ENCODE measurements at places on chromosomes 16 and 17.

DNA sequence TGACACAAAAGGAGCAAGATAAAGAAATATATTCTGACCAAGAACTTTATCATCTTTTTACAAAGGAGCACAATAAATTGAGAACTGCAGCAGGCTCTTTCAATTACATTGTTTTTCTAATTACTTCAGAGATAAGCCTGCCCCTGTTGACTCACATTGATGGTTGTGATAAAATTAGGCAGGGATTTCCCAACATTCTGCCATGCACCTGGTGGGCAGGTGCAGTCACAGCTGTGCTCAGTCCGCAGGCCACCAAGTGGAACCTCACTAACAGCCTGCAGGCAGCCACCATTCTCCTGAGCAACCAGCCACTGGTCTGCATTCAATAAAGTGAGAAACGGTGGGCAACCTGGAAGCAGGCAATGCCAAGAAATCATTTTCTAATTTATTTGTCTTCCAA, 5.1 kb downstream of the FANCA start:
- DNase-seq: no peak

- no peak for DNase-seq
Measured at GRCh38 chr16:11708421-11708820, 34.2 kb downstream of the TXNDC11 start.

DNA sequence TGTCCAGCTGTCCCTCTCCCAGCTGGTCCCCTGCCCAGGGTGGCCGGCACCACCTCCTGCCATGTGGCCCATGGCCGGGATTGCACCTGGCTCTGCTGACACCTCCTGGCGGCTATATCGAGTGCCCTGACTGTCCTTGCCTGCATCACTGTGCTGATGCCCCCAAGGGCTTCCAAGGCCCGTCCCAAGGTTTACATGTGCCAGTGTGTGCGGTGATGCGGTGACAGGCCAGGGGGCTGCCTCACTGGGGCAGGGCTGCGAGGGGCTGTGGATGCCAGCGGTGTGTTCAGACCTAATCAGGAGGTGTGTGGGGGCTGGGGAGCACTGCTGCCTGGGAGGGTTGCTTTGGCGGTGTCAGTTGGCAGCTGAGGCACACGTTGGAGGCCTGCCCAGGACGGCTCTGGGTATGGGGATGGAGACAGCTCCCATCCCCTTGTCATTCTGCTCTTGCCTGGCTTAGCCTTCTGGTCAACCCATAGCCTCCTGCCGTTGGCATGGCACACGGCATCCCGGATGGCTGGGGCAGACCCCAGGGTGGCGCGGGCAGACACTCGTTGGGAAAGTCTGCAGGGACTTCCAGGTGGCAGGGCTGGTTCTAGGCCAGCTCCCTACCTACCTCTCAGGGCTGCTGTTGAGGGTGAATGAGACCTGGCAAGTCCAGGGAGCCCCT, 5.5 kb downstream of the MAP2K3 start:
- DNase-seq: no peak

GRCh38 chr17:63881935-63882601, at the start of gene GH2:
TSS of gene GH2 (minus strand) at chr17:63881944. CDS start at chr17:63881801, 143 bp downstream.
- DNase-seq: peak; percentile 41

DNA sequence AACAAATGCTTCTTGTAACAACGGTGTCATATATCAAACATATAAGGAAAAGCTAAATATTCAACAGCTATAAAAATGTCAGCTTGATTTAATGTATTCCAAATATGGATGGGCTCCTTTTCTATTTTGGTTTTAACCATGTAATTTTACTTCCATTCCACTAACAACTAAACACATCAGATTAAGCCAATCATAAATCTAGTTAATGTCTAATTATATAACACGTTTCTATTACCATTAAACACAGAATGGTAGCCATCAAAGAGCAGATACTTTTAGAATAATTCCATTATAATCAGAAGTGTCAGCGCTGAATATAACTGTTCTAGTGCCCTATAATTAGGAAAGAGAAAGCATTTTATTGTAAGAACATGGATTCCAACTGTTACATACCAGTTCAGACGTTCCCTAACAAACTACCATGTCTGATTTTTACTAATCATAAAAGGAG, 10.0 kb downstream of the CMC2 start:
- no peak for DNase-seq

DNA sequence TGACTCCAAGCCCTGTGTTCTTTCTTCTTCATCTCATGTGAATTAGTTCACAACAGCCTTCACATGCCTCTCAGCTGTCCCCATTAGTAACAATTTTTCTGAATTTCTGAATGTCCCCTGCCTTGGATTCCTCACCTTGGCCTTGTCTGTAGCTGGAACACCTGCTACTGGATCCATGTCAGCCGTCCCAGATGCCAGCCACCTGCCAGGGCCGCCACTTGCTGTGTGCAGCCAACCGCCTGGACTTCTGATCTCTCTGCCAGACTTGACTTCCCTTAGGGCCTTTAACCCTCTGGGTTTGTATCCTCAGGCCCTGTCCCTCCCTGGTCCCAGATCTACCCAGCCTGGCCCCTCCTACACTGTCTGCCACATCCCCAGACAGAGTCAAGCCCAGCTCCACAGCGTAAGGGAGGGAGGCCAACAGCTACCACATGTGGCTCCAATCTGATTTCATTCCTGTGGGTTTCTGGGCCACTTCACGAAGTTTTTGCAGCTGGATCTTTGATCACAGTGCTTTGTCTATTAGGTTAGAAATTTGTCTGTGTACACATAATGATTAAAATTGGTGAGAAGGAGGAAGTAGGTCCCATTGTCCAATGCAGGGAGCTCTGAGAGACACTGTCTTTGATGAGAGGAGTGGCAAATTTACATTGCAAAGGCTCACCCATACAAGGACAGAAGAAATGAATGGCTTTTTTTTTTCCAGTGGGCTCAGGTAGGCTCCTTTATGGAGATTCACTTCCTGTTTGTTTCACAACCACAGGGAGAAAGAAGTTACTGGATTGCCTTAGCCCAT, 15.3 kb downstream of the MPP2 start:
- no peak for DNase-seq

DNA sequence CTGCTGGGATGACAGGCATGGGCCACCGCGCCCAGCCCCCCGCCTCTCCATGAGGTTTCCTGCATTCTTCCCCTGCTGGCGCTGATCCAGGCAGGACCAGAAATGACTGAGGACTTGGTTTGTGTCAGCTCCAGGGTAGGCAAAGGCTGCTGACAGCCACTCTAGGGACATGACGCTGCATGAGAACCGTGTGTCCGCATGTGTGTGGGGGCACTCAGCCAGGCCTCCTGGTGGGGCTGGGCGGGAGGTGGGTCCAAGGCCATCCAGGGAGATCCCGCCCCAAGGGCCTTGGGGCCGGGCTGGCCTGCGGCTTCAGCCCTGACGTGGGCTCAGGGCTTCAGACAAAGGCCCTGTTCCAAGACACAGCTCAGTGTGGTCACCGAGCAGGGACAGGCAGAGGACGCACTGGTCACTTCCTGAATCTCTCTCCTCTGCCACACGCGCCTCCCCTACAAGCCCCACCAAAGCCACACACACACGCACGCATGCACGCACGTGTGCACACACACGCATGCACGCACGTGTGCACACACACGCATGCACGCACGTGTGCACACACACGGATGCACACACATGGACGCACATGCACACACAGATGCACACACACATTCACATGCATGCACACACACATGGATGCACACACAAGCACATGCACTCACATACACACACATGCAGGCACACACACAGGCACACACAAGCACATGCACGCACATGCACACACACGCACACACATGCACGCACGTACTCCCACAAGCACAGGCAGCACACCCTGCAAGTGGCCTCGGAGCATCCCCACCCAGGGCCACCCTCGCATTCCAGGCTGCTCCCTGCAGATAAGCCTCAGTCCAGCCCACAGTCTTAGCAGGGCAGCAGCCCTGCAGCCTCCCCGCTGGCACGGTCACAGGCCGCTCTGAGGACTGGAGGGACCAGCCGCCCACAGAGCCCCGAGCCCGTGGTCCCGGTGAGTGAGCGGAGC, 5.3 kb upstream of the TMEM204 start:
- no peak for DNase-seq

DNA sequence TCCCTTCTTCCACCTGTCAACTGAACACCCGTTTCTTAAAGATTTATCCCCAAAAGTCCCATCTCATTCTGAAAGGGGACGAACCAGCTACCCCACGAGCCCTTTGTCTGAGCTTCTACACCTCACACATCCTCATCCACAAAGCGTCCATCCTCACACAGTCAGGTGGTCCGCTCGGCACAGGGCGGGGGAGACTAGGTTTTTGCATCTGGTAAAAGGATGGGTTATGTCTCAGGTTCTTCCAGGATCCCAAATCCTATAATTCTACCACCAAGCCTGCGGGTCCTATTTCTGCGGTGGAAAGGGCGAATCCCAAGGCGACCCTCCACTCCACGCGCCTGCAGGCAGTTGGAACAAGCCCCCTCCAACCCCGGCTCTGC, 458 bp downstream of the GFOD2 start:
- no peak for DNase-seq

DNA sequence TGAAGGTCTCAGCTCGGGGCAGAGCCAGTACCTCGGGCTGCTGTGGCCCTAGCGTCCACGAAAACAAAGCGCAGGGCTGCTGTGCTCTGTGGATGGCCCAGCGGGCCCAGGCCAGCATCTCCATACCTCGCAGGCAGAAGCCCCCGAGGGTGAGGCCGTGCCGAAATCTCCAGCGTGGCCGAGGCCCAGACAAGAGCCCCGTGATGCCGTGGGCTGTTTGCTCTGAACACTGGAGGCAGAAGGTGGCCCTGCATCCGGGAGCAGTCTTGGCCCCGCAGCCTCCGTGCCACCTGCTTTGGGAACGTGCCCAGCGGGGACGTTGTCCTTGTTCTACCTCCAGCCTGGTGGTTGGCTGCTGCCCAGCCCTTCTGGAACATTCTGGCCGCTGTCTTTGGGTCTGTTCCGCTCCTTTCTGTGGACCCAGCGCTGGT, 121.4 kb downstream of the BANP start:
- no peak for DNase-seq

DNA sequence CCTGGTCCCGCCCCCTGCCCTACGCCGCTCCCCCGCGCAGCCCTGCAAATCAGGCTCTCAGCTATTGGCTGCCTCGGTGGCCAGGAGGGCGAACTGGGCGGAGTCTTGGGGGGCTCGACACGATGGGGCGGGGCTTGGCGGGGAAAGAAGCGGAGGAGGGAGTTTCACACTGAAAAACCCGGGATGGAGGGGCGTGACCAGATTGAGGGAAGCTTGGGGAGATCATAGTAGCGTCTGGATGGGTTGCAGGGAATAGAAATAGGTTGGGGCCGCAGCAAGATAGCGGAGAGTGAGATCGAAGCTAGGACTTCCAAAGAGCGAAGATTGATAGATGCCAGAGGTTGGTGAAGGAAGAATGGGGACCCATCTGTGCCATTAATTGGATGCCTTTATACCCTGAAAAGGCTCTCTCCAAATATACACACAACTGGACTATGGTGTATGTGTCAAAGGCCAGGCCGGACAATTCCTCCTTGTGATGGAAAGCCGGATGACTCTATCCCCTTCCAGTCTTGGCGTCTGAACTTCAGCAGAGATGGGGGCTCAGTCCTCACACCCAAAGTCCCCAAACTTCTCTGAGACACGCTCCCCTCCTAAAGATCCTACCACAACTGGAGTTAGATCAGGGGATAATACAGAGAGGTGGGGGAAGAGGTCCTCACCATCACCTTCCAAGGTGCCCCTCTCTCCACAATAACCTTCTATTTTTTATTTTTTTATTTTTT, 376 bp upstream of the STAC2 start:
- DNase-seq: peak; percentile 53

DNA sequence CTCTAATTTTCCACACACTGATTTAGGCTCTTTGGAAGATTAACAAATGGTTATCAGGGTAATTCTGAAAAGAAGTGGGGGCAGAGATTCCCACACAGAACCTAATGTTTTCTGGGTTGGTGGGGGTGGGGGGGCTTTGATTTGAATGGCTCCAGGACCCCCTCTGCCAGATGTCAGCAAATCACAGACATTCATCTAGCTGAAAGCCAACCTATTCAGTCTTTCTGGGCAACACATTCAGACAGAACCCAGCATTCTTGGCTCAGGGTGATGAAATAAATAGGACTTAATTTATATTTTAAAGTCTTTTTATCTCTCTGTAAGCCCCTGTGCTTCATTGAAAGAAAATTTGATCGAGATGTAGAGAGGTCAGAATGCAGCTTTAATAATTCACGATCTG, 533.2 kb downstream of the XYLT1 start:
- no peak for DNase-seq

DNA sequence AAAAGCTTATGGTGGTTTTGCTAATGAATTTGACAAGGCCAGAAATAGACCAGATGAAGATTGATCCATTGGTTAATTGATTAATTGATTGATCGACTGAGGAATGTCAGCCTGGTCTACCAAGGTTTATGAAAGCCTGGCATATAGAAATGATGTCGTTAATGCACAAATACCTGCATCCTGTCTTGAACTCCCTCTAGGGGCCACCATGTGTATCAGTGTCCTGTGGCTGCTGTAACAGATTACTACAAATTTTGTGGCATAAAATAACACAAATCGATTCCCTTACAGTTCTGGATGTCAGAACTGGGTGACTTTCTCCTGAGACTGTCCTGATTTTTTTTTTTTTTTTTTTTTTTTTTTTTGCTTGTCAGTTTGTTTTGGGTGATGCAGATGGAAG, 553.2 kb downstream of the MAF start:
- no peak for DNase-seq

- no peak for DNase-seq
Measured at GRCh38 chr17:46868689-46869187, 17.4 kb downstream of the WNT9B start.

DNA sequence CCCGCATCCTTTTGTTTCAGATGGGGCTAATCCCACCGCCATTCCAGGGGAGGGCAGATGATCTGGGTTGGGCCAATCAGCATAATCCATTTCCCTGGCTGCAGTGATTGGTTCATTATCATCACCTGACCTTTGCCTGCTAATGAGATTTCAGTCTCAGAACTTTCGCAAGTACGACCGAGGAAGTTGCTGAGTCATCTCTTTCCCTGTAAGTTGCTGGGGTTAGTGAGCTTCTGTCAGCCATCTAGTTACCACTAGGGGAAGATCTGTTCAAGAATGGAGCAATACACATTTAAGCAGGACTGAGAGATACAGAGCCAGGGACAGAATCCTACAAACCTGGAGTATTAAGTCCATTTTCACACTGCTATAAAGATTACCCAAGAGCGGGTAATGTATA, 65.3 kb upstream of the NUDT7 start:
- no peak for DNase-seq

DNA sequence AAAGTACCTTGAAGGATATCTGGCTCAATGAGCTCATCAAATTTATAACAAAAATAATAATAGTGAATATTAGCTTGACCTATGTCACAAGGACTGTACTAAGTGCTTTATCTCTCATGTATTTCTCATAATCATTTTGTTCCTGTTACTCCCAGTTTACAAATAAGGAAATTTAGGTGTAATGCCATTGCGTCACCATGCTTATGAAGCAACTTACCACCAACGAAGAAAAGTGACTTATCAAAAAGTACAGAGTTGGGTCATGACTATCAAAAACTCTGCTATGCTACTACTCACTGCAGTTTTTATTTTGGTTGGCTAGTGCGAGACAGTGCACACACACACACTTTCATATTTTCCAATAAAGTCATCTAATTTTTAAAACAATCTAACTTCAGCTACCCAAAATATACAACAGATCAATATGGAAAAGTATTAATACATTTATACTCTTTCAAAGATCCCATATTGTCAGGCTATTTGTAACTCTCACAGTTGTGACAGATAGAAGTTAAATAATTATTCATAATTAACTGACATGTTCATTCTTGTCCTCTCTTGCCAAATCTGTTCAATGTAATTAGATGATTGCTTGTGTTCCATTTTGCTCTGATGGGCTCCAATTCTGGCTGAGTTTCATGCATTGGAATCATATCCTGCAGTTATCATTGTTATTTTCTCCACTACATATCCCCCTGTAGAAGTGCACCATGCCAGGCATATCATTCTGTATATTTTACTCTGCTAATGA, 119.4 kb downstream of the KCNJ2 start:
- no peak for DNase-seq

Data from progenitor cell of endocrine pancreas (in vitro differentiated cells).